Stimulated activated CD8-positive, alpha-beta memory T cell treated with anti-CD3 and anti-CD28 coated beads, Interleukin-4, amount 100 ng/mL, for 4 hours (primary cell): ENCODE measurements at places on chromosomes 1 and 21.

DNA sequence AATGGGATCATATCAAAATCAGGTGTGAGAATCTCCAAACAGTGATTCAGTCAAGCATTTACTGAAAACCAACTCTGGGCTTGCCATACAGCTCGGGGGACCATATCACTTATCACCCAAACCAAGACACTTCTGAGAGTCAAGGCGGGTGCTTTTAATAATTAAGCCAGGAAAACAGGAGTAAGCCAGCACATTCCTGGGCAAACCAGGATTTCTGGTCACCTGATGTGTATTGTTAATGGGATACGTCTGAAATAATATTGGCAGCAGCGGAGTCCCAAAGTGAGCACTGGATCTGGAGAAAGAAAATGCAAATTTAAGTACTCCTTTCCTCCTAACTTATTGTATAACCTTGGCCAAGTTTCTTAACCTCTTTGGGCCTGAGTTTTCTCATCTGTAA is 17.6 kb downstream of the OSCP1 start:
- no peak for DNase-seq

GRCh38 chr1:30257322-30257721 is 466.1 kb downstream of the MATN1 start:
- no peak for DNase-seq

DNA sequence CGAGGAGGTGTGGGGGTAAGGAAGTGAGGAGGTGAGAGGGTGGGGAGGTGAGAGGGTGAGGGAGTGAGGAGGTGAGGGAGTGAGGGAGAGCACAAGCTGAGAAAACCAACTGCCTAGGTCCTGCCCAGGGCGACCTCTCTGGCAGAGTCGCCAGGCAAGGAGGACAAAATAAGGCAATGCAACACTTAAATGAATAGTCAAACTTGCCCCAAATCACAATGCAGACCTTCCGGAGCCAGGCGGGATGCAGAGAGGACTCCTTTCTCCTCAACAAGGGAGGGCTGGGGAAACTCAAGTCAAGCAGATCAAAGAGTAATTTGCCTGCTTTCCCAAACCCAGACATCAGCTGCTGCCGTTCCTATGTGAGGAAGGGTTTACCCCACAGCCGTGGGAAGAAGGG is 86.0 kb downstream of the CCDC185 start:
- no peak for DNase-seq

DNA sequence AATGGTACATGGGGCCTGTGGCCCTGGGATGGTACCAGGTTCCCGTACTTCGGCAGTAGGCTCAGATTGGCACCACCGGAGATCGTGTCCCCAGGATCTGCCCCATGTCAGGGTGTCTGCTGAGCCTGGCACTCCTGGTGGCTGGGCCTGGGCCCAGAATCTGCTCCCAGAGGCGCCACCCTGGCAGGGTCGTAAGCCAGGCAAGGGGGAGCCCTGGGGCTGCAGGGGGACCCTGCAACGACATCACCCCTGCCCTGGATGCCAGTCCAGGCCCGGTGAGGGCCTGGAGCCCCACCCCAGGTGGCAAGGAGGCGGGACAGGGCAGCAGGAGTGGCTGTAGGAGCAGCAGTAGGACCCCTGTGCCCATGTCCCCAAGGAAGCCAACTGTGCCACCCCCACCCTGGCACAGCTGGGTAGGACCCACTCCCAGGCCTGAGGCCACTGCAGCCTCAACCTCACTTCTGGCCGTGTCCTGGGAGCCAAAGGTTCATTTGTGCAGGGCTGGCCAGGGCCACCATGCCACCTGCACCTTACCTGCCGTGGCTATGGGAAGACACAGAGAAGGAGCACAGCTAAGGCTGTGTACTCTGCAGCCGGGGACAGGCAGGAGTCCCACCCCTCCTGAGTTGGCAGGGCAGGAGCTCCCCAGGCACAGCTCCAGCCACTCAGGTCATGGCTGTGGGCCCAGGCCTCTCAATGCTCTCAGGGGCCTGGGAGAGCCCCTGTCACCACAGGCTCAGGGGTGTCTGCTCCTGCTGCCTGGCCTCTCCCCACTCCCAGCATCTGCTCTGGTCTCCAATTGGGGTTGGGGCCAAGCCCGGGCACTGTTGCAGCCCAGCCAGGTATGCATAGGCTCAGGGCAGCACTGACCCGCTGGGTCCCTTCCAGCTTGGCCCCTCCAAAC is 141.7 kb downstream of the EIF4G3 start:
- no peak for DNase-seq

- DNase-seq, result no peak
Observed at GRCh38 chr1:199098468-199098867, 459.6 kb downstream of the PTPRC start.
